ENCODE measurements at places on chromosomes 2 and 18.

DNA sequence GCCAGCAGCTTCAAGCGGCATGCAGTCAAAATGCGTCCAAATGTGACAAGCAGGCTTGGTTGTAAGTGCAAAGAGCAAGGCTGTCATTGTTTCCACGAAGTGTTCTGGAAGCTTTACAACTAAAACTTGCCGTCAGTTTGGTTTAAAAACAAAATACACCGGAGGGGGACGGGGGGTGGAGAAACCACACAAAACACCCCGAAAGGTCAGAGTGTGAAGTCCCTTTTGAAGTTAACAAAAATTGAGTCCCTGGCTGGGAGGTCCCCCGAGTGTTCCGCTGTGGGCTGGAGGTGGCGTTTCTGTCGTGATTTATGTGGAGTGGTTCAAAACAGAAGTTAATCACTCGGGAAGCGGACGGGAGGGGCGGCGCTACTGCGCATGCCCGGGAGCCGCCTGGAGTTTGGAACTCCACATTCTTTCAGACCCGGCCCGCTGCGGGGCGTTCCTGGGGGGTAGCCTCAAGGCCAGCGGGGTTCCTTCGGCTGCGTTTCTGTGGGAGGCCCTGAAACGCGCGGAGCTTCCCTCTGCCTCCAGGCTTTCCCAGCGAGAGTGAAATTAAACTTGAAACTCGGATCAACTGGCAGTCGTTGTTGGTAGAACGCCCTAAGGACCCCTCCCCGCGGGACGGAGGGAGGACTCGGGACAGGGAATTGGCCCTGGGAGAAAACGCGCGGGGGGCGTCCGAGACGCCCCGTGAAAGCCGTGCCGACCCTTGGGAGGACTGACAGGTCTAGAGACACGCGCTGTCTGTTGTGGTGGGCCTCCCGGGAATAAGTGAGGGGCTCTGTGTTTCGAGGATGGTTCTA, 1.4 kb downstream of the TGIF1 start:
- DNase-seq: peak; percentile 85

DNA sequence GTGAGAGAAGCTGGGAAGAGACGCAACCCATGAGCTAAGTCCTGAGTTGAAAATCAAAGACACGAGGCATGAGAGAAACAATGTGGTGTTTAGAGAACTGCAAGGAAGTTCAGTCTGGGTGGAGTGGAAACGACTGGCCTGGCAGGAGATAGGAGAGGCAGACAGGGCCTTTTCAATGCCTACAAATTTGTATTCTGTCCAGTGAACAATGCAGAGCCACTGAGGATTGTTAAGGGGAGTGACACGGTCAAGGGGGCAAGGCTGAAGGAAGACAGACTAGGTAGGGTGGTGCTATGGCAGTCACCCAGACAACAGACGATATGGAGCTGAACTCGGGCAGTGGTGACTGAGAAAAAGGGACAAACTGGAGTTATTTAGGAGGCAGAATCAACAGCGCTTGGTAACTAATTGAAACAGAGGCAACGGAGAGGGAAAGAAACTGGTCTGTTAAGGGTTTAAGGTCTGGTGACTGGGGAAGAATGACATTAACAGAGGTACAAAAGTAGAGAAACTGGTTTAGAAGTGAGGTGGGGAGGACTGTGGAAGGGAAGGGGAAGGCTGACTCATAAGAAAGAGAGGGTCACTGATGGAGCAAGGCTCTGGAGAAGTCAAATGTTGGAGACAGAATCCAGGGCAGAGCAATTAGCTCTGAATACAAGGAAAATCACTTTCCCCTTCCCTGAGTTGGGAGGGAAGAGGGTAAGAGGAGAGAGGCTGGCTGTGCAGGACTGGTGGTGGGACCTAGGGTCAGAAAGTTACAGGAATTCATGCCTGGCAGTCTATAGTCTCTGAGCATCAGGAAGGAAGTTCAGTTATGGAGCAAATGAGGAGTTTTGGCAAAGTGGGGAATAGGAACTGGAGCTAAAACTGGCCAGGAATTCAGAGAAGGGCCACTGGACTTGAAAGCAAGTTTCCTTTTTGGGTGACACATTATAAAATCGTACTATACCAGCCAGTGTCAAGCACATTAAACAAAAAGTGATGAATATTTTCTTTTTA, 63.4 kb upstream of the CHRNA1 start:
- no peak for DNase-seq

DNA sequence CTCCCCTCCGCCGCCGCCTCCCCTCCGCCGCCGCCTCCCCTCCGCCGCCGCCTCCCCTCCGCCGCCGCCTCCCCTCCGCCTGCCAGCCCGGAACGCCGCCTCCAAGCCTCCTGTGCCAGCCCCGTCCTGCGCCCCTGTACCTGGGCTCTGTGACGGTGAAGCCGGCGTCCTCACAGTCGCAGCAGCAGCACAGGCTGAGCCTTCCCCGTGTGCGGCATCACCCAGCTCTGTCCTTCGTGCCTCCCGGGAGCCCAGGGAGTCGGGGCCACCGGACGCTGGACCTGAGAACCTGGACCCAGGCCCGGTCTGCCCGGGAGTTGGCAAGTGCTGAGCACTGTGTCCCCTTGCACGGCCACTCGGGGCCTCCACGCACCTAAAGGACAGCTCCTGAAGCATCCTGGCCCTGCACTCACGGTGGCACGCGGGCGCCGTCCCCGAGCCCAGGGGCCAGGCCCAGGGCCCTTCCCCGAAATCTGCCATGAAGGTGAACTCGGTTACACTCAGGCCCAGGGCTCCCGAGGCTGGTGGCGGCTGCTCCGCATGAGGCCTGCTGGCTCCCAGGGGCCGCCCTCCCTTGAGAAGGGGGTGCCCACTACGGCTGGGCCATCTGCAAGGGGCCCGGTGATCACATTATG, 32.9 kb downstream of the RTP5 start:
- DNase-seq: no peak

DNA sequence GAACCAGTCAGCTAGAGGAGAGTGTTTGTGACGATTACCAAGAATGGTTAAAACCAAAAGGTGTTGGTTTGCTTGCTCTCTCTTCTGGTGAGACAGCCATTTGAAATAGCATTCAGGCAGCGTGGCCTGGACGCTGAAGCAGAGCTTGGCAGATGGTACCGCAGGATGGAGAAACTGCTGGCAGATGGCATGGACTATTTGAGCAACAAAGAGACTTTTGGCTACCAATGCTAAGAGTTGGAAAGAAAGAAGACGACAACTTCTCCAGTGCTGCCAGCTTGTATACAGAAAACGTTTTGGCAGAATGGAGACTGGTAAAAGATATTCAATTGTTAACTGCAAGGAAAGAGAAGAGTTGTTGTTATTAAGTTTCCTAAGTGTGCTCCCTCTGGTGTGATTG, 315.0 kb downstream of the PARD3B start:
- DNase-seq: no peak

DNA sequence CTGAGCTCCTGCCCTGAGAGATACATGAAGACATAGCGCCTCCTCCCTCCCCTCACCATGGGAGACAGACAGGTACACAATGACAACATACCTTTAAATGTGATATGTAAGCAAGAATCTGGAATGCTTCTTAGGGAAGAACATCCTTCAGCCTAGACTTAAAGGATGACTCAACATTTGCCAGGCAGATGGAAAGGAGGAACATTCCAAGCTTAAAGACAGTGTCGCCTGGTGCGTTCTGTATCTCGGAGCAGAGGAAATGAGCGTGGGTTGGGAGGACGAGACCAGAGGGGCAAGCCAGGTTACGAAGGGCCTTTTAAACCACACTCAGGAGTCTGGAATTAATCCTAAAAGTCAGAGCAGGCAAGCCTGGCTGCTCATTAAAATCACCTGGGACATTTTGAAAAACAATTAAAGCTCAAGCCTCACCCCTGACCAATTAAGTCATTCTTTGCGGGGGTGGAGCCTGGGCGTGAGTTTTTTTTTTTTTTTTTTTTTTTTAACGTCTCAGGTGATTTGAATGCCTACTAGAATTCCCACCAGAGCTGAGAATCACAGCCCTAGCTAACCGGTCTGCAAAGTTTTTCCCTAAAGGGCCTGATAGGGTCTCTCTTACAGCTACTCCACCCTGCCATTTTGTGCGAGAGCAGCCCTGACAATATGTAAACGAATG, 131.2 kb upstream of the SEC11C start:
- no peak for DNase-seq

- no peak for DNase-seq
These were observed 38.9 kb downstream of the KLF7 start for GRCh38 chr2:207126724-207127308.

DNA sequence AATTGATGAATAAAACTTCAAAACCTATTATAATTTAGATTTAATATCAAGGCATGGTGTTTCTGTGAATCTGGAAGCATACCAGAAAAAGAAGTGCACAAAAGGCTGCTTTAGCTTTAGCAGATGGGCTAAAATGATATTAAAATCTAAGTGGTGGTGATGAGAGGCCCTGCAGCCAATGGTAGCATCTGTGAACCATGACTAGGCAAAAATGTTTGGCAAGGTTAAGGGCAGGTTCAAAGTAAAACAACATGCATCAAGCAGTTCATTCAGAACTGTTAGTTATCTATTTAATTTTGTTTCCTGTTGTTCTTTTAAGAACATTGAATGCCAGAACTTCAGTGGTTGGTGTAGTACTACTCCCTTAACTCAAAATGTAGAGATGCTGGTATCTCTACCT, 1736.9 kb upstream of the CELF4 start:
- DNase-seq: peak; percentile 27

- DNase-seq: no peak
These were observed 69.4 kb downstream of the EMILIN2 start for GRCh38 chr18:2916184-2916583.

DNA sequence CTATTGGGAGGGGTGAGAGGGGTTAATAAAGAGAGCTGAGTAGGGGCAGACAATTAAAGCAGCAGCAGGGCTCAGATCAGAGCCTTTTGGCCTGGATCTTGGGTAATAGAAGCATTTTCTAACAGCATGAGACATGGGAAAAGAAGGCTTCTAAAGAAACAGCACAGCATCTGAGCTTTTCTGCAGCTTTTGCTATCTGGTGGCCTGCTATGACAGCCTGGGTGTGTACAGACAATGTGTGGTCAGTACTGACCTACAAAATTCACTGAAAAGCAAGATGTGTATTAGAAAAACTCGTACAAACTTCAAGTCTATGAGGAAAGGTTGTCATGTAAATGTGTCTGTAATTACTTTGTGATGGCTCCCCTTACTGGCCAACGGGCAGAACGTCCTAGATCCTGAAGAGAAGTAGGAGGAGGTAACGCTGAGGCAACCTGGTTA, 95.6 kb downstream of the GALNT3 start:
- DNase-seq: peak; percentile 63

- no peak for DNase-seq
These were observed 103.6 kb downstream of the KLHL29 start for GRCh38 chr2:23488584-23488983.
